ENCODE measurements at places on chromosomes 1 and 21.

GRCh38 chr1:202162418-202163280 lies 2.2 kb upstream of the PTPN7 start:
- DNase-seq, result no peak

DNA sequence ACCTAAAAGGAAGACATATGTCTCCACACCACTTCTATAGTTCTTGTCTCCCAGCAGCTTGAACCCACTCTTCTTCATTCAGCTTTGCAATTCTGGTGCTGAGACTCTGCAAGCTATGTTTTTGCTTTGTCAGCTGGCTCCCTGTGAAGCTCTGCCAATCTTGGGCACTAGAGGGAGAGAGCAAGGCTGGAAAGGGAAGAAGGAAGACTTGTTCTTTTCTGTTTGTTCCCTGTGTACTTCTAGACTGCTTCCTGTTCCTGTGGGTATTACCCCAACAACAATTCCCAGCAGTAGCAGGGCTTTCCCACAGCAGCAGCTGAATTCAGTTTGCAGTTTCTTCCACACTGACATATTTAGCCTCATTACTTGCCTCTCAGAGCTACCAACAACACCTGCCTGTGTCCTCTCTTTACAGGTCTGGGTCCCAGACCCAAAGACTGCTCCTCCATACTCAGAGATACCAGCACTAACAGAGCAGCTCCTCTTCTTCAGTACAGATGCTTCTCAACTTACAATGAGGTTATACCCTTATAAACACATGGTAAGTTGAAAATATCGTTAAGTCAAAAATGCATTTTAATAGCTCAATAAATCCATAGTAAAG lies 275.2 kb upstream of the NEGR1 start:
- DNase-seq, result peak; percentile 23

- DNase-seq, result peak; percentile 100
Measured at GRCh38 chr1:153566414-153567371, 1.0 kb upstream of the S100A2 start.

DNA sequence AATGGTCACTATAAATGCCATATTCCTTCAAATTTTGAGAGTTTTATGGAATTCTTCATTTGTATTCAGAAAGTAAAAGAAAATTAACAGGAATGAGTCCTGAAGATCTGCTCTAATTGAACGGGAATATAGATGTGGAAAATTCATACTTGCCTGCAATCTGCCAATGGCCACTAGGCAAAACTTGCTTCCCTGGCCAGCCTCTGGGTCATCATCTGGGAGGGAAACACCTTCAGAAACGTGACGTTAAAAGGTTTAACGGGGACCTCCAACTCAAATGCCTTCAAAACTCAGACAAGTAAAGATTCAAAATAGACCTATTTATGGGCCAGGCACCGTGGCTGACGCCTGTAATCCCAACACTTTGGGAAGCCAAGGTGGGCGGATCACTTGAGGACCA lies 21.7 kb upstream of the CTSK start:
- no peak for DNase-seq

DNA sequence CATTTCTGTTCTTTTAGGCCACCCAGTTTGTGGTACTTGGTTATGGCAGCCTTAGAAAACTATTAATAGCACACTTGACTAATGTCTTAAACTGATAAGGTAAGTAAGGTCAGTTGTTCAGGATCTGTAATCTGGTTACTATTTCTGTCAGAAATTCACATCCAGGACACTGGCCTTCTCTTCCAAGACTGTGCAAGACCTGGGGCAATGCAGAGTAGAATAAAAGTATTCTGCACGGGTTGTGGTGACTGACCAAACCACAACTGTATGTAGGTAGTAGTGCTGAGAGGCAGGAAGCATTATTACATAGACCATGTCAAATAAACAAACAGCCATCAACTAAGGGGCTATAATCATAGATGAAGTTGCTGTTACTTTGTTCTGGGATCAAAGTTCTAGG lies 46.7 kb downstream of the WARS2 start:
- no peak for DNase-seq

- DNase-seq, result no peak
Measured at GRCh38 chr1:229248821-229249817, 21.8 kb upstream of the RAB4A start.

GRCh38 chr1:78369546-78369945 lies 121.2 kb upstream of the PTGFR start:
- no peak for DNase-seq

DNA sequence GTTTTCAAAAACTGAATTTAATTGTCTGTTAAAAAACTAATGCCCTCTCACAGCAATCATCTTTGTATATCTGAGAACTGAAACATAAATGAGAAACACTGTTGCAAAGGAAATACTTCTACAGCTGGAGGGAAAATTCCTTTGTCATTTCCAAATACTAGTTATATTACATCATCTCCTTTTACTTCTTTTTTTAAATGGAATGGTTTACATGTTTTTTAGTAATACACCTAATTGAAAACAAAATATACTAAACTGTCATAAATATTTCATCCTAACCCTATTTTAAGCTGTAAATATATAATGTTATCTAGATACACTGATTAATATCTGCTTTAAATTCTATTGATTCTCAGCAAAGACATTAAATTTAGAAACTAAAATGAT lies 19.1 kb downstream of the CDC42BPA start:
- peak; percentile 47 for DNase-seq

- DNase-seq, result no peak
Measured at GRCh38 chr1:8075511-8076051, 49.5 kb upstream of the ERRFI1 start.

DNA sequence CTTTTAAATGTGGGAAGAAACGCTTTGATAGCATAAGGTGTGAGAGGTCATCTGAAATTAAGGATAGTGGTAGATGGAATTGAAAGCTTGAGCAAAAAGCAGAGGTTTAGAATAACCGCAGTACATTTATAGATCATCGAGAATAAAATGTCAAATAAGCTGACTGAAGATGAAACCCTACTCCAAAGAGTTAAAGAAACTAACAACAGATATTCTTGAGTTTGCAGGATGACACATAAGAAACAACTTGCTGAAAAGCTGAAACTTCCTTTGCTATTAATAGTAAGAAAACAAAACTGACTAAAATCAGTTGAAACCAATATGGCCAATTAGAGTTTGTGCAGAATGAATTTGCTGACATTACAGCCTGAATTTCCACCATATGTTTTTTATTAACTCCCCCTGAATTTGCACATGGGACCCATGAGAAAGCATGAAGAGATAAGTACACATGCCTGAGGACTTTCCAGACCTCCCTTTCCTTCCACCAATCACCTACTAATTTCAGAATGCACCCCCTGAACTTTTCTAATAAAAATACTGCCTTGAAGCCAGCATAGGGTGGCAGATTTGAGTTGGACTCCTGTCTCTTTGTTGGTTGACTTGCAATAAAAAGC lies 1.7 kb upstream of the C1orf185 start:
- no peak for DNase-seq

GRCh38 chr1:118335331-118335732 lies 150.3 kb upstream of the SPAG17 start:
- DNase-seq, result no peak

- DNase-seq, result no peak
Measured at GRCh38 chr1:229300099-229300757, 29.3 kb downstream of the RAB4A start.

DNA sequence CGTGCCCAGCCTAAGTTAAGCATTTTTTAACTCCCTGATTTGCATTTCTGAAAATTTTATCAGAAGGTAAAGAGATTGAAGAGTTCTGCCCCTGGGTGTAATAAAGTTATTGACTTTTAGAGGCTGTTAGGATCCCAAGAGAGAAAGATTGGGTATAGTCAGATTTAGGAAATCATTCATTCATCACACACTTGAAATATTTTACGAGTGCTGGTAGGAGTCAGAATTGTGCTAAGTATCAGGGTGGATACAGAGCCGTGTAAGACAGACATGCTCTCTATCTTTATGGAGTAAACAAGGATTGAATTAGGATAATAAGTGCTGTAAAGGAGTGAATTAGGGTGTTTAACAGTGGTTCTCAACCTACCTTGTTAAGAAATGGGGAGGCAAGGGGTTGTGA lies 3.0 kb downstream of the SZT2 start:
- no peak for DNase-seq

GRCh38 chr1:231138236-231138635 lies 23.6 kb upstream of the TRIM67 start:
- no peak for DNase-seq

DNA sequence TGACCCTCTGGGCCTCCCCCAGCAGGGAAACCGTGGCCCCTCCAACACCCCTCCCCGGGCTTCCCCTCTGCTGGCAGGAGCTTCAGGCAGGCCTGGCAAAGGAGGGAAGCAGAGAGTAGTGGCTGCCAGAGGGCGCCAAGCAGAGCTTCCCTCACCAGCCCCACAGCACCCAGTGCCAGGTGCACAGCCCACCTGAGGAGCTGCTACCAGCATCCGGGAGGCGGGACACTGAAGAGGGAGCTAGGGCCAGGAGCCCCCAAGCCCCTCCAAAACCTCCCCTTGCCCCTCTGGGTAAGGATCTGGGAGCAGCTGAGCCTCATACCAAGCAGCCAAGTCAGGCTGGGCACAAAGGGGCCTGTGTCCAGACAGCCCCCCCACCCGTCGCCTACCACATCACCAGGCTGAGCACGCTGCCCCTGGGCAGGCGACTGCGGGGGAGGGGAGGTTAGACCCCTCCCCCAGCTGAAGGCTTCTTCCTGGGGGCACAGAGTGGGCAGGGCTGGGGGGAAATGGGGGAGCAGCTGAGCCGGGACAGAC lies 19.6 kb downstream of the CCDC24 start:
- no peak for DNase-seq

DNA sequence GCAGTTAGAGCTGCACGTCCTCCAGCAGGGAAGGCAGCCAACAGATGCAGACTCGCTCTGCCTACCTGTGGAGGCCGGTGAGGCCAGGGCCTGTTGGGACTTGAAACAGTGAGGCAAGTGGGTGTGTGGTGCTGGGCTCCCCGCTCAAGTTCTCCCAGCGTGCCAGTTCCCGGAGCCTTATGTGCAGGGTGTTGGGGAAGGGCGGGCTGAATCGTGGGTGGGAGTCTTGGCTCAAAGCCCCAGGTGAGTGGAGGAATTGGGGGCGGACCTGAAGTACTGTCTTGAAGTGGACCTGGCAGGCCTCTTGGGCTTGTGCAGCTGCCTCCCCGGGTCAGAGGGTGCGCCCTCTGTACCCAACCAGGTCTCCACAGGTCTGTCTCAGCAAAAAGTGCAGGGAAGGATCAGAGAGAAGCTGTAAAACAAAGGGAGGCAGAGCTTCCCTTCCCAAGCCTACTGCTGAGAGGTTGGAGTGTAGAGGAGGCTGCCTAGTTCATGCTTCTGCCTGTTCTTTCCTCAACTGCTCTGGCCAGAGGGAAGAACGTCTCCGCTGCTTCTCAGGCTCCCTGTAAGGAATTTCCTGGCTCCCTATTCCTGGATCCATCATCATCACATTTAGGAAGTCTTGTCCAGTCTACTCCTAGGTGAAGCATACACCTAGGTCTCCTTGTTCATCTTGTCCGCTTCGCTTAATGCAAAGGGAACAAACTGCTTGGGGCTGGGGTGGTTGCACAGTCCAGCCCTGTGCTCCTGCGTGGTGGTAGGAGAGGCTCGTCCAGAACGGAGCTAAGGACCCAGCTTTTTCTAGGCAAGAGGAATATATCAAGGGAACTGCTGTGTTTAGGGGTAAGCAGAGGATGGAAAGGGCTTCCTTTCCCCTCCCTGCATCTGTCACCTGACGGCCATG lies 14.9 kb downstream of the UTP11 start:
- DNase-seq, result no peak

DNA sequence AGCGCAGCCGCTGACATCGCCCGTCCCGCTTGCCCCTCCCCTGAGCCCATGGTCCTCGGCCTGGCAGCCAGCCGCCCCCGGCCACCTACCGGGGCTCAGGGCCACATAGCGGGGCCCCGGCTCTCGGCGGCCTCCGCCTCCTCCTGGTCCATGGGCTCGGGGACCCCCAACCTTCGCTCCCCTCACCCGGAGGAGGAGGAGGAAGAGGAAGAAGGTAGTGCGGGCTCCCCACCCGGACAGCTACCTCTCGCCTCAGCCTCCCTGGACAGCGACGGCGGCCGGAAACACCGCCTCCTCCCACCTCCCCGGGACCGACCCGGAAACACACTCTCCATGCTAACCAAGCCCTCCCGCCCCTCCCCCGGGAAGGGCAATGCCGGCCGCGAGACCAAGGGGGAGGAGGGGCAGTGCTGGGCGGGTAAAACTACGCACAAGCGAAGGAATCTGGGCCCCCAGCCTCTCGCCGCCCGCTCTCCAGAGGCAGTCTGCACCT lies at the start of gene KIAA0319L:
Gene KIAA0319L (minus strand): TSS at position 286 of the 493 bp plus-strand sequence. CDS start 2,912 bp downstream, outside the sequence.
- DNase-seq, result peak; percentile 65

DNA sequence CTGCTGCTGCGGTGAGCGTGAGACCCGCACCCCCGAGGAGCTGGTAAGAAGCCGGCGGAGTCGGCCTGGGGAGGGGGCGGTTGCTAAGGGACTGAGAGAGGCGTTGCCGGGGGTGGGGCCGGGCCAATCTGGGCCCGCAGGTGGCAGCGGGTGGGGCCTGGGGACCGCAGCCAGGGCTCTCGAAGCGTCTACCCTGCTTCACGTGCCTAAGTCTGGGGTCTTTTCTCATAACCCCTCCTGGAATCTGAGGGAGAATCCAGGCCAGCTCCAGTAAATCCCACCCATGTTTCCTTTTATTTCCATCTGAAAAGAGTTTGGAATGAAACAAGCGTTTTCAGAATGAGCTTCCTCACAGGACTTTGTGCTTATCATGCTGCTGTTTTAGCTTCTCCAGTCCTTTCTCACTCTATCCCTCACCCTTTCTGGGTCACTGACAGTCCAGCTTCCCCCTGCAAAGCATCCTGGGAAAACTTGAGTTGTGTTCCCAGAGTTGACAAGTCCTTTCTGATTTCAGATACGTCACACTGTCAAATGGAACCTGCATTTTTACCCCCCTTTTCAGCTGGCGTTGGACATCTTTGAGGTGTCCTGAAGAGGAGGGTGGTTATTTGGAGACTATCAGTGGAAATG lies 431 bp downstream of the CLCN6 start:
- no peak for DNase-seq
